ENCODE measurements at places on chromosomes 1 and 21.

- DNase-seq, result peak; percentile 70
These were observed 123.3 kb upstream of the GADD45A start for GRCh38 chr1:67561704-67562113.

GRCh38 chr1:110420874-110421793 is 13.6 kb upstream of the LAMTOR5 start:
- DNase-seq, result no peak

- DNase-seq, result no peak
These were observed 25.2 kb downstream of the MAPKAPK2 start for GRCh38 chr1:206709772-206710459.

DNA sequence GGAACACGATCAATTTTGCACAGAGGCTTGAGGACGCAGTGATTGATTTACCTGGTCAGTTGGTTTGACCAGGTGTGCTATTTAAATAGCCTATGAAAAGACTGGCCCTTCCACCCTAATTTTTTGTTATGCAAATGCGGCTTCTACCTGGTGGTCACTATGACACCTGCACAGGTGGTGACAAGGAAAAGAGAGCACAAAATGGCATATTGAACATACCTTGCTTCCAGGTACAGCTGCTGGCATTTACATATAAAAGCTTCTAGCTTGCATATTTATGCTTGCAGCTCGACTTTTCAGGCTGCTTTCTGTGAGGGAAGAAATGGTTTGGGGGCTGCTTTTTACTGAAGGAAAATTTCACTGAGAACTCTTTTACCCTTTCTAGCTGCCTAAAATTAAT is 15.3 kb upstream of the FMO4 start:
- DNase-seq, result no peak

- no peak for DNase-seq
These were observed 4.2 kb downstream of the STXBP3 start for GRCh38 chr1:108750476-108751181.

DNA sequence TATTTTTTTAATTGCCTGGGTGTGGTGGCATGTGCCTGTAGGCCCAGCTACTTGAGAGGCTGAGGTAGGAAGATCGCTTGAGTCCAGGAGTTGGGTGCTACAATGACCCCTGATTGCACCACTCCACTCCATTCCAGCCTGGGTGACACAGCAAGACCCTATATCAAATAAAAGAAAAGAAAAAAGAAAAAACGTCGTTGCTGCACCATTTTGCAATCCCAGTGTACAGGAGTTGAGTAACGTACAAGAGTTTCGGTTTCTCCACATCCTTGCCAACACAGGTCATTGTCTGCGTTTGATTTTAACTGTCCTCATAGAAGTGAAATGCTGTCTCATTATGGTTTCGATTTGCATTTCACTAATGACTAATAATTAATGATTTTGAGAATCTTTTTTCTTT is 7.9 kb downstream of the ZNF684 start:
- DNase-seq, result no peak

DNA sequence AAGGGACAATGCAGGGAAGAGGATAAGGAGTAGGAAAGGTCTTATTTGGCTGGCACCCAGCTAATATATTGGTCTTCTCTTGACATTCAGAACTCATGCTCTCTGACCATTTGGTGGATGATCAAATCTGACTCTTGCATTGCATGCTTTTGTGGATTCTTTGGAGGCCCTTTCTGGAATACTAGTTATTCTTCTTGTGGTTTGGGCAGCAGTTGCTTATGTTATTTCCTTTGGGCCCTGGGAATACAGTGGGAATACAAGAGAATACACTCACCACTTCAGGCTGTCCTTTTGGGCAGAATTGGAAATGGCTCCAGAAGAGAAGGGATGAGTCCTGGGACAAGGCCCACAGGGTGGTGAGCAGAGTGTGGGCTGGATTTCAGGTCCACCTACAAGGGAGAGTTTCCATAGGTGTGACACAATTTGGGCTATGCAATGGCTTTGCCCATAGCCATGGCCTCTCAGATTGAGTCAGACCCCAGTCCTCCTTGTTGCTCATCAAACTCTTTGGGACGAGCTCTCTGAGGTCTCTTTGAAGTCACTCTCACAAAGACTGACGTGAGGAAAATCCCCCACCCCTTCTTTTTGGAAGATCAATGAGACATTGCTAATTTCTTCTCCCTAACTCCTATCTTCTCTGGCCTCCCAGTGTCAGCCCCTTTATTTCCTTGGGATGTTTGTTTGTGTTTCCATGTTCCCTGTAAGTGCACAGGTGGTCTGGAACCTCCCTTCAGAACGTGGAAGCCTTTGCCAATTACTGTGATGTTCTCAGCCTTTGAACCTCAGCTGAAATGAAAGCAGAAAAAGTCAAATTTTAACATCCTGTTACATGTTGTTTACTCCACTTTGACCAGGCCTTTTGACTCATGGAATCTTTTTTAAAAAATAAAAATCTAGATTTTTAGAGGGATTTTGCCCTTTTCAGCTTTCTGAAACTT is 19.4 kb downstream of the HSD11B1 start:
- DNase-seq, result no peak

GRCh38 chr1:63595435-63595834 is 2.2 kb downstream of the PGM1 start:
- DNase-seq, result no peak

- peak; percentile 86 for DNase-seq
These were observed 1.3 kb downstream of the ST6GALNAC3 start for GRCh38 chr1:76075877-76076276.

DNA sequence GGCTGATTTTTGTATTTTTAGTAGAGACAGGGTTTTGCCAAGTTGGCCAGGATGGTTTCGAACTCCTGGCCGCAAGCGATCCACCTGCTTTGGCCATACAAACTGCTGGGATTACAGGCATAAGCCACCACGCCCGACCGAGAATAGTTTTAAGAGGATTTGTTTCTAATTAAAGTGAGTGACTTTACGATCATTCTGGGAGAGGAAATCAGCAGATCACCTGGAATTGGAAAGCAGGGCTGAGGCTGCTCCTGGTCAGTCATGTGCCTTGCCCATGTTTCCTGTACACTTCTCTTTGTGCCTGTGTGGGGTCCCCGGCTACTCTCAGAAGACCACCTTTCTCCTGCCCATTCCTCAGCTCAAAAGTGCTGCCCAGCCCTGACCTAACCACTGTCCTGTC is 33.9 kb downstream of the ZBTB8B start:
- no peak for DNase-seq

DNA sequence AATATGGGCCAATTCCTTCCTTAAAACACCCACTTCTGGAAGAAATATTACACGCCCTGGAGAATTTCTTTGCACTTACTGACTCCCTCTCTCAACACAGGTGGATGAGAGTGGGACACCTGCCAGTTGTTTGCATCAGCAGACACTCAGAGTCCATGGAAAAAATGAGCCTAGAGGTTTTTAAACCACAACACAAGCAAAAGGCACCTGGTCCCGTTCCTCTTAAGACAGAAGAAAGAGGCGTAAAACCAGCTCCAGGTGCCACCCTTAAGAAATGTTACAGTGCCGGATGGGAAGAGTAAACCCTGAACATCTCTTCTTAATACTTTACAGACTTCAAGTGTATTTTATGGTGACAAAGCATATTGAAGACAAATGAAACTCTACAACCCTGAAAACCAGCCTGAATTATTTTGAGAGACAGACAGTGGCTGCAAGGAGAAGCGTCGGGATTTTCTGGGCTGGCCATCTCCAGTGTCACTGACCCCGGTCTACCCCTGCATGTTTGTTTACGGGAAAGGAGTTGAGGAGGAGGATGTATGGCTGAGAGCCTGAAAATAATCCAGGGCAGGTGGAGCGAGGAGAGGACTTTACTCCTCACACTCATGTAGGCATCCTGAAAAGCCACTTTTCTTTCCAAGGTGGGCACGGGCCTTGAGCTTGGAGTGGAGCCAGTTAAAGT is 7.8 kb upstream of the RIPK4 start:
- no peak for DNase-seq

DNA sequence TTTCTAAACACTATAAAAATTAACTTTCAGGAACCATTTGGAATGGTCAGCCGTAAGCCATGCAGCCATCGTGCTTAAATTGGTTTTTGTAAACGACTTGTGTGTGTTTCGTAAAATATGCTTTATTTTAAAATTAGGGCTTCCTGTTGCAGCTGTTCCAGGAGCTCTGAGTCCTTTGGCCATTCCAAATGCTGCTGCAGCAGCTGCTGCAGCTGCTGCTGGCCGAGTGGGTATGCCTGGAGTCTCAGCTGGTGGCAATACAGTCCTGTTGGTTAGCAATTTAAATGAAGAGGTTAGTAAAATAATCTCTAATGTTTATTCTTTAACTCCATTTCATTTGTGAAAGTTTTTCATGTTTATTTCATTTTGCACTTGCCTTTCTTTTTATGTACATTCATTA is 83.1 kb downstream of the PTBP2 start:
- DNase-seq, result no peak

DNA sequence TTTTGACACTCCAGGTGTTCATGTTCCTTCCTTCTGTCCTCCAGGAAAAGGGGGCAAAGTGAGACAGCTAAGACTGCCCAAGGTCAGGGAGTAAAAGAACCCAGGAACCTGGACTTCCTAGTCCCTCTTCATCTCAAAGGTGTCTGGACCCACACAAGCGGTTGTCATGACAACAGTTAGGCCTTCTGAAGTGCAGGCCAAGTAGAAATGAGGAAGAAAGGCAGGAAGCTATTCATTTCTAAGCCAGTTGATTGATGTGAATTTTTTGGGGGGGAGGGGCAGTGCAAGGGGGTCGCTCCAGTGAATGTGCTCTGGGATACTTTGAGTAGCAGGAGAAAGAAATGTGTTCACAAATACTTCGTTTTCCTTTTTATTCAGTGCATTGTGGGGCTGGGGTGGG is 114.3 kb downstream of the NAV1 start:
- no peak for DNase-seq

GRCh38 chr1:15804060-15804459 is 3.4 kb downstream of the UQCRHL start:
- no peak for DNase-seq

DNA sequence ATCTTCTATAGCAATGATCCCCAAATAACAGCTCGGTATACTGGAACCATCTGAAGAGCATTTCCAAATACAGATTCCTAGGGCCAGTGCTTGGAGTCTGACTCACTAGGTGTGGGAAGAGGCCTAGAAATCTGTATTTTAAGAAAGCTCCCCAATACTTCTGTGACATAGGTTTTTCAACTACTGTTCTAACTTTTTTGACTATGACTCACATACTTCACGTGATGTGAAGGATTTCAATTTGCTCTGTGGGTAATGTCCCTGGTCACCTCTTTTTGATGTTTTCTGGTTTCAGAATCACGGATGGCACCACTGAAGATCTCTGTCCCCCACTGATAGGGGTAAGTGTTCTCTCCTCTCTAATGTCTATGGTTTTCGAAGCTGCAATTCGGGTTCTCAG is 11.0 kb downstream of the ORC1 start:
- no peak for DNase-seq

- DNase-seq, result no peak
These were observed 9.9 kb downstream of the PEX10 start for GRCh38 chr1:2402420-2402819.

GRCh38 chr21:28993293-28993629 is 584 bp upstream of the LTN1 start:
- DNase-seq, result no peak

DNA sequence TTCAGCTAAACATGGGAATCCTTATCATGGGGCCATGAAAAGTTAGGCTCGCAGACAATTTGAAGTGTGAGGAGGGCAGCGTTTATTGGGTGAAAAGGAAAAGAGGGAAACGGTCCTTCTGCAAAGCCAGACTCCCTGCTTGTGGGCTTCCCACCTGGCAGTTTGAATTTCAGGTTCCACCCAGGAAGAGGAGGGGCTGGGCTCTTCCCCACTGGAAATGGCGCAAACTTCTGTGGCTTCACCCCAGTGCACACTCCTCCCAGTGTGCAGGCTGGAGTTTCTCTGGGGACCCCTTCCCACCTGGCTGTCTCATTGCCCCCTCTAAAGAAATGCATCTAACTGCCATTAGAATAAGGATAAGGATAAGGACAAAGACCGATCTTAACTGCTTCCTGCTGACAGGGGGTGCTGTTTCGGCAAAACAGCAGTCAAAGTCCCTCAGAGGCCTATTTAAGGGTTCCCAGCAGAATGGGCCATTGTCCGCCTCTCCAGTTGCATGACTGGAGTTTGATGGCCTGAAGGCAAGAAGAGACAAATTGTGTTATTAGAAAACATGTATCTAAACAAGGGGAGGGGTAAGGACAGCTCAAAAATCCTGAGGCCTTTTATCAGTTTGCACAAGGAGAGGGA is 20.4 kb downstream of the AIM2 start:
- DNase-seq, result no peak

- no peak for DNase-seq
These were observed 8.6 kb downstream of the WLS start for GRCh38 chr1:68223687-68224086.

GRCh38 chr1:157659576-157660247 is 40.9 kb downstream of the FCRL3 start:
- DNase-seq, result no peak

- no peak for DNase-seq
These were observed 791.4 kb downstream of the BRINP3 start for GRCh38 chr1:189686288-189686687.

DNA sequence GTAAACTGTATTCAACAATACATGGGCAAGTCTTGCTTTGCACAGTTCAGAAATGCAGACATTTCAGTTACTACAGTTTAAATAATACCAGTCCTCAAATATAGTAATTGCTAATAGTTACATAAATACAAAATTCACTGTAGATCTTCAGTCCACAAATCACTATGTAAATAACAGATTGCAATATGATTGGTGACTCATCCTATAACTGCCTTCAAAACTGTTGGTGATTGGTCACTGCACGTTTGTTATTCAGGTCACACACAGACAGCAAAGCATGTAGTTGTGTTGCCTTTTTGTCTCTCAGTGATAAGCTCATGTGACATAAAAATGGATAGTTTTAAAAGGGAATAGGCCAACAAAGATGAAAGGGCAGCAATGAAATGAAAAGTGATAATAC is 186.5 kb upstream of the CTTNBP2NL start:
- DNase-seq, result no peak

DNA sequence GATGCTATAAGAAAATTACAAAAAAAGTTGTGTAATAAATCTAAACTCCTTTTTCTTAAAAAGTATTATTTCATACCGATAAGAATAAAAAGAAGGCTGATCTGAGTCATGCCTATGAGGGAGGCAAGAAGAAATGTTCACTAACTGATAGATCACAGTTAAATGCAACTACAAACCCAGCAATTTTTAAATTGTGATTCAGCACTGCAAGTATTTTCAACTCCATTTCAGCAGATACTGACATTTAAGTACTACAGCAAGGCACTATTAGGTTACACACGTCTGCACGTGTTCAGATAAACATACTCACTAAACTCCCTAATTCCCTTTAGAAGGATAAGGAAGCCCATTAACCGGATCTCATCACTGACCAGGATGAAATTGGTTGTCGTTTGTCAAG is 213.3 kb upstream of the ZRANB2 start:
- DNase-seq, result no peak

DNA sequence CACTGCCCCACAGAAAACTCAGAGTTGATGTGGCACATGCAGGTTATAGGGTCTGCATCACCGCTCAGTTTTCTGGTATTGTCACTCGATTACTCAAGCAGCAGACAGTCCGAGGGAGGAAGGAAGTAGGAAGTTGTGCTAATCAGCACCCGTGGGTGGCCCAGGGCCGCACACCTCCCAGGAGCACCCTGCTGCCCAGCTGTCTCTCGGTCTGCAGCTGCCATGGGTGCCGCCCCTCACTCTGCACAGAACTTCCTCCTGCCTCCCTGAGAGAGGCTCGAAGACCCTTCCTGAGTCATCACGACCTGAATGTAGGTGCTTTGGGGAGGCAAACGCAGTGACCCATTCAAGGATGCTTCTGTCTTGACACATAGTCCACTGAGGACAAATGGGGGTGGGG is 4.2 kb upstream of the TFF3 start:
- peak; percentile 26 for DNase-seq

GRCh38 chr21:30234050-30234449 is 18.2 kb upstream of the CLDN8 start:
- DNase-seq, result no peak

Data from kidney capillary endothelial cell (primary cell).